GOT3 (cell line): ENCODE measurements at places on chromosomes 4 and X.

DNA sequence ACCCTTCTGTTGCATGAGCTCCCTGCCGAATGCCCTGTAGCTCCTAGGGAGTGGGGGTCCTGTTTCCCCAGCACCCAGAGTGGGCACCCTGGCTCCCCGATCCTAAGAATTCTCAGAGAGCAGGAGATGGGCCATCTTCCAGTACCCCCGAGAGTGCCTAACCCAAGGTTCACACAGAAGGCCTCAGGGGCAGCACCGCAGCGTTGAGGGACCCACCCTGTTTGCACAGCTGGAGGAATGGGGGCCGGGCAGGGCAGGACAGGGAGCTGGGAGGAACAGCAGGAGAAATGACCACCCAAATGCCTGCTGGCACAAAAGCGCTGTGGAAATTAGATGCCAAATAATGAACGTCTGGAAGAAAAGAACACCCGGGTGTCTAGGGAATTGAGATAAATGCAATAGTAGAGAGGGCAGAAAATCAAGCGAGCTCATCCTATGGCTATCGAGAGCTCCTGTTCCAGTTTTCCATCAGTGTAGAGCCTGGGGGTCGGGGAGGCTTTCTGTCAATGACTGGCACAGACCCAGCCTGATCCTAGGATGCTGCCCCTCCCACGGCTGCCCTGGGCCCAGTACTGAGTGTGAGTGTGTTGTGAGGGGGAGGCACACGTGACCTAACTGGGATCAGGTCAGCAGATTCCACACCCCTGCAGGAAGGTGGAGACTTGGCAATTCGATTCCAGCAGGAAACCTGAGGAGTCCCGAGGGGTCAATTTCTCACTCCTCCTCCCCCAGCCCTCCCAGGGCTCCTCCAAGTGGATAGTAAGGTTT, 25.7 kb downstream of the SEPTIN6 start:
- DNase-seq: no peak

DNA sequence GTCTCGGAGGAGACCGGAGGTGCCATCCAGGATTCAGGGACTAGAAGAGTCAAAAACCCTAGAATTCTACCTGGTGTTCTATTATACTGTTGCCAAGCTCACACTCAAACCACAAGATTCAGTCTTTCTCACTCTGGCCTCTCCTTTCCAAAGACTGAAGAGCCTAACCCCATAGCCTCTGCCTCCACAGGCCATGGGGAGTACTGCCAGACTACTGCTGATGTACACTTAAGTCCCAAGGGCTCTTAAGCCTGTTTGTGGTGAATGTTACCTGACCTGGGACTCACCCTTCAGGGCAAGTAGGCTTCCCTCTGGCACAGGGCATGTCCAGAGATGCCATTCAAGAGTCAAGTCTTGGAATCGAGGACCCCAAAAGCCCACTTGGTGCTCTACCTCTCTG, 58.9 kb upstream of the IRS4 start:
- DNase-seq: no peak

- no peak for DNase-seq
These were observed 61.4 kb downstream of the ANKRD17 start for GRCh38 chr4:73197220-73197619.

GRCh38 chr4:4960574-4960973, 58.7 kb downstream of the CYTL1 start:
- DNase-seq: no peak

- no peak for DNase-seq
These were observed 574.6 kb downstream of the RAPGEF2 start for GRCh38 chr4:159677521-159677920.
